ENCODE measurements at places on chromosomes 5 and 9. TPM values are rescaled to one million over a fixed set of nuclear protein-coding genes. Genes with fewer than 3 reads are reported as not detected.

The GFI1B gene
- total RNA-seq: 0.08 TPM

The PPP3R2 gene
- not detected for total RNA-seq

The REEP5 gene
- 112 TPM for total RNA-seq

The DPYSL3 gene
- total RNA-seq: 1.1 TPM

The ARID3C gene
- 0.33 TPM for total RNA-seq

- H3K27ac ChIP-seq: no peak overlapping the region
- DNase-seq: no peak
- H3K4me1 ChIP-seq: no peaks in the 10 kb centered on the region
- H3K36me3 ChIP-seq: no peaks in the 10 kb centered on the region
- no peaks in the 10 kb centered on the region for H3K27me3 ChIP-seq
Observed at GRCh38 chr9:78654324-78654723, 357.4 kb downstream of the PSAT1 start.

DNA sequence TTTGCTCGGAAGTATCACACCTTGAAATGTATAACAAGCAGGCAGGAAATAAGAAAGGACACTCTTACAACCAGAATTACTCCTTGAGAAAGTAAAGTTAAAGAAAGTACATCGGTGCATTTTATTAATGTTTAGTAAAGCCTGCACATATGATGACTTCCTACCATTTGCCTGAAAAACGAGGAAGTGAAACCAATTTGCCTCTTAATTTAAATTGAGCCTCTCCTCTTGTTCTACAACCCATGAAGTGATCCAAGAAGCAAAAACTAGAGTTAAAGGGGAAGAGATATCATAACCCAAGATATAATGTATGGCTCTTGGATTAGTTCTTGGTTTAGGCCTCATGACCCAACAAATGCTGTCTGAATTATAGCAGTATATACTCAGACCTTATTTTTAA is 95.6 kb downstream of the GNAQ start:
- H3K27me3 ChIP-seq: no peaks in the 10 kb centered on the region
- no peaks in the 10 kb centered on the region for H3K36me3 ChIP-seq
- no peak overlapping the region for H3K27ac ChIP-seq

DNA sequence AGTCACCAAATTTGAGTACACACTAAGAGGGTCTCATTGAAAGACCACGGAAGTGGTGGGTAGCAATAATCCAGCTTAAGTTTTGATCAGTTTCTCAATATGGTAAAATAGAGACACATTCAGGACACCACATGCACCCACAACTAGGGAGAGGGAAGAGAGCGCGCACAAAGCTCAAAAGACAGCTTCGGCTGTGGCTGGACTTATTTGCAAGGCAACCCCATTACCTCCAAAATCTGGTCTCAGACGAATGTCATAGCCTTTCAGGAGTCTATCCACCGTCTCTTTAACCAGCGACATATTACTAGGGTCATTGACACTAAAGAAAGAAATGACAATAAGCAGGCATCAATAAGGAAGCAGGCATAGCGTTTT is 443 bp downstream of the GABRB2 start:
- DNase-seq: no peak
- no peaks in the 10 kb centered on the region for H3K36me3 ChIP-seq
- H3K4me3 ChIP-seq: peak overlapping the region; percentile 41
- peaks cover 19% of the 10 kb centered on the region for H3K27me3 ChIP-seq

- no peaks in the 10 kb centered on the region for H3K27me3 ChIP-seq
- DNase-seq: peak; percentile 52
- no peaks in the 10 kb centered on the region for H3K36me3 ChIP-seq
Observed at GRCh38 chr5:93621327-93621798, 38.3 kb downstream of the NR2F1 start.

DNA sequence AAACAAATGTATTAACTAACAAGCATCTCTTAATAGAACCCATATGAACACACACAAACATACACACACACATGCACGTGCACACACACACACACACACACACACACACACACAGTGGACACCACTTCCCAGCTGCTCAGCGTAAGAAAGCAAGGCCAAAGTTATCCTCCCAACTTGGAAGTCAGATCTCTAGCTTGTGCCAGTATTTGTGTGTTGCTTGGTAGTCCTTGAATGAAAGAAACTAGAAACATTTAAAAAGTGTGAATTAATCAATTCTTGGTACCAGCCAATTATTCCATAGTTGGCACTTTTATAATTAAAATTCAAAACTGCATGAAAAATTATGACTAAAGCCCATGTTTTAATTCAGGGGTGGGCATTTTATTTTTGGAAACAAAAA is 178.1 kb downstream of the TMEM161B start:
- no peak for DNase-seq
- H3K4me3 ChIP-seq: no peak overlapping the region
- no peak overlapping the region for H3K27ac ChIP-seq
- no peaks in the 10 kb centered on the region for H3K4me1 ChIP-seq
- H3K27me3 ChIP-seq: no peaks in the 10 kb centered on the region

- no peak within 1 kb of the TSS for H3K4me3 ChIP-seq
- H3K4me1 ChIP-seq: no peaks in the 10 kb centered on the region
- no peaks in the 10 kb centered on the region for H3K36me3 ChIP-seq
- DNase-seq: no peak
- no peaks in the 10 kb centered on the region for H3K27me3 ChIP-seq
Observed at GRCh38 chr5:141338538-141339306, at the start of gene PCDHGA2. Gene PCDHGA2 (plus strand): TSS chr5:141338760.

DNA sequence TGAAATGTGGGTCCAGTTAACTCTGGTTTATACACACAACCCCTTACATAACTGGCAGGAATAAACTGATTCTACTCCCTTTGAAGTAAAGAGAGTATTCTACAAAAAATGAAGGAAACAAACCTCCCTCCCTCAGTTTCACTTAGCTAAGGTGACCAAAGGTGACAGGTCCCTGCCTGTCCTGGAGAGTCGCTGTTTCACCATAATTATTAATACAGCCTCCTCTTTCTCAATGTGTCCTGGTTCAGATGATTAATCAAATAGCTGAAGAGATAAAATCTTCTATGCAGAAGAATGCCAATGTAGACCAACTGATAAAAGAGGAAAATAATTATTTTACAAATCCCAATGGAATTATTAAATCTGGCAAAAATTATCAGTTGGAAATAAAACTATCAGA is 163.7 kb upstream of the GNA14 start:
- no peaks in the 10 kb centered on the region for H3K4me1 ChIP-seq
- H3K4me3 ChIP-seq: no peak overlapping the region
- no peaks in the 10 kb centered on the region for H3K27me3 ChIP-seq
- no peak overlapping the region for H3K27ac ChIP-seq
- no peaks in the 10 kb centered on the region for H3K36me3 ChIP-seq
- DNase-seq: no peak

DNA sequence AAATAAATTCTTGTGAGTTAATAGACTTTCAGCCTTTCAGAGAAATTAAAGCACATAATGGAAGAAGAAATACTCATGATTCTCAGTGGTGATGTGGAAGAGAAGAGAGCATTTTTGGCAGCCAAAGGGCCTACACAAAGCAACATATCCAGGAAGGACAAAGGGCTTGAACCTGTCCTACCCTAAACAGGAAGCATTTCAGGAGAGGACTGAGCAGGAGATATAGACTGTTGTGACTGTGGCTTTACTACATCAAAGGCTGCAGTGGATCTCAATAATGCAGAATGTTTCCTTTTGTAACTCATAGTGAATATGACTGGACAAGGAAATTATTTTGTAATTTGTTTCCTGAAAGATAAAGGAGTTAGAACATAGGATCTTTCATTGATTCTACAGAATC is 1.3 kb upstream of the PARP8 start:
- no peak overlapping the region for H3K27ac ChIP-seq
- no peak for DNase-seq
- no peaks in the 10 kb centered on the region for H3K36me3 ChIP-seq
- H3K27me3 ChIP-seq: no peaks in the 10 kb centered on the region
- peaks cover 18% of the 10 kb centered on the region for H3K4me1 ChIP-seq
- no peak overlapping the region for H3K4me3 ChIP-seq

DNA sequence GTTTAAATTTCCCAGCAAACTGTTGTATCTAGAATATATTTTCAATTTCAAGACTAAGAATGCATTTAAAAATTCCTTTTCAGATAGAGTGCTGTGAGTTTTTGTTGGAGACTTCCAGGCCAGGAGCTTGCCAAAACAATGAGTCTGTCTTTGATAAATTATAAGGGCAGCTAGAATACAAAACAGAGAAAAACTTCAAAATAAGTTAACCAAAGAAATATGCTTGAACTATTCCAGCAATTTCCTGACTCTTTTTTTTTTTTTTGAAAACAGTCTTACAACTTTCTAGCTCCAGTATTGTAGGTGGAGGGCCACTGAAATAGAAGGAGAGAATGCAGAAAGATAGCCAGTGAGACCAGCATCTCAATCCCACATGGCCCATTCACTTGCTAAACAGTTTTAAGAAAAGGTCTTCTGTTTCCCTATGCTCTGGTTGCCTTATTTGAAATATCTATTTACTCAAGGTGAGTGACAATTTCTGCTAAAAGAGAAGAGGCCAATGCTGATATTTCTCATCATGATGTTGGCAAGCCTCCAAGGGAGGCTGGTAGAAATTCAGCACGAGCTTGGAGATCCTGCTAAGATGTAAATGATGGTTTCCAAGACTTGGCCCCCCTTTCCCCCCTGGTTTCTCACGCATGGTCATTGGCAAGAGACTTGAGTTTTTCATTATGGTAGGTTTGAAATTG is 103.2 kb downstream of the USP20 start:
- DNase-seq: no peak
- H3K4me1 ChIP-seq: no peaks in the 10 kb centered on the region
- no peaks in the 10 kb centered on the region for H3K27me3 ChIP-seq
- no peak overlapping the region for H3K27ac ChIP-seq

DNA sequence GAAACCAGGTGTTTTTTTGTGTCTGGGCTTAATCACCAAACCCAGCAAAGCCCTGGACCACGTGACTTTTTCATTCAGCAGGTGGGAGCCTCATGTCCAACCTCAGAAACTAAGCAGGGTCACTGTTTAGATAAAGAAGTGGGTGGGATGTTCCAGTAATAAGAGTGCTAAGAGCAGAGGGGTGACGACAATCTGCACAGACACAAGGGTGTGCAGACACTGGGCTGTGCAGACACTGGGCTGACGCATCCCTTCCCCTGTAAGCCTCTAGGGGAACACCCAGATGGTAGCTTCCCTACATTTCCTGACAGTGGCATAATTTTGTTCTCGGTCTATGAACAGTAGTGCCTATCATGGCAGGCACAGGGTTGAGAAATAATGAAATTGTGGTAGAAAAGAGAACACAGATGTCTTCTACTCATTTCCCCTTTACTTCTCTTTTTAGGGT is 85.1 kb downstream of the SAXO1 start:
- H3K27me3 ChIP-seq: no peaks in the 10 kb centered on the region
- DNase-seq: no peak
- H3K27ac ChIP-seq: no peak overlapping the region
- H3K4me3 ChIP-seq: no peak overlapping the region

DNA sequence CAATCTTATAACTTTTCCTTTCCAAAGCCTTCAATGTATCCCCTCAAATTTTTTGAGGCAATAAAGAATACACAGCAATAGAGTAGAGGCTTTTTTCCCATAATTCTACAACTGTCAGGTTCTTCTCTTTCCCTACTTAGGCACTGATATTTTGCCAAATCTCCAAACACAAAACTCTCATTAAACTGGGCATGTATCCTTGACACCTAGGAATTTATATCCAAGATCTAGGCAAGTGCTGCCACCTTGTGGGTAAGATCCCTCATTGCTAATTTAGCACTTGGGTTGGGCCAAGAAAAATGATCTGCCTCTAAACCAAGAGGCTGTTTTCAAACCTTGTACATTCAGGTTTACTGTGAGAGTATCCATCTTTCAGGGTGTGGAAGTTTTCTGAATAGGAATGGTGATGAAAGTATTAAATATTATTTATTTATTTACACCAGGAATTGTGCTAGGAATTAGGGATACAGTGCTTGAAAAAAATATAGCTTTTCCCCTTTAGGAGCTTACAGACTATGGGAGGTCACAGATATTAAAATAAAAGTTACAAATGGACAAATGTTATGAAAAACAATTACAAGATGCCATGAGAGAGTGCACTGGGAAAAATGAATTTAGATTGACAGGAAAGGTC is 17.6 kb downstream of the TSTD2 start:
- no peaks in the 10 kb centered on the region for H3K27me3 ChIP-seq
- no peak overlapping the region for H3K4me3 ChIP-seq
- DNase-seq: peak; percentile 18
- no peak overlapping the region for H3K27ac ChIP-seq
- H3K36me3 ChIP-seq: no peaks in the 10 kb centered on the region

GRCh38 chr9:136695435-136695895 is 8.2 kb upstream of the AGPAT2 start:
- H3K36me3 ChIP-seq: no peaks in the 10 kb centered on the region
- H3K27ac ChIP-seq: no peak overlapping the region
- no peak overlapping the region for H3K4me3 ChIP-seq
- no peaks in the 10 kb centered on the region for H3K27me3 ChIP-seq
- DNase-seq: no peak

- H3K27ac ChIP-seq: no peak overlapping the region
- DNase-seq: no peak
- no peak overlapping the region for H3K4me3 ChIP-seq
- H3K36me3 ChIP-seq: no peaks in the 10 kb centered on the region
- no peaks in the 10 kb centered on the region for H3K27me3 ChIP-seq
Observed at GRCh38 chr9:123353984-123354591, 1.9 kb upstream of the CRB2 start.

DNA sequence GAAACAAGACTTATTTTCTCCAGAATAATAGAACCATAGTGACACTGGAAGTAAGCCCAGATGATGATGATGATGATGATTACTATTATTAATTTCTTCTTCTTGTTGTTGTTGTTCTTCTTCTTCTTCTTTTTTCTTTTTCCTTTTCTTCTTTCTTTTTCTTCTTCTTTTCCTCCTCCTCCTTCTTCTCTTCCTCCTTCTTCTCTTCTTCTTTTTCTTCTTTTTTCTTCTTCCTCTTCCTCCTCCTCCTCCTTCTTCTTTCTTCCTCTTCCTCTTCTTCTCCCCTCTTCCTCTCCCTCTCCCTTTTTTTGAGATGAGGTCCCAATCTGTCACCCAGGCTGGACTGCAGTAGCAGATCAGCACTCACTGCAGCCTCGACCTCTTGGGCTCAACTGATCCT is 40.5 kb upstream of the RUFY1 start:
- H3K4me1 ChIP-seq: no peaks in the 10 kb centered on the region
- H3K36me3 ChIP-seq: no peaks in the 10 kb centered on the region
- DNase-seq: no peak
- no peak overlapping the region for H3K4me3 ChIP-seq

Measured in Panc1 (cell line).